ENCODE measurements at places on chromosomes 2 and 18. TPM values are rescaled to one million over a fixed set of nuclear protein-coding genes. Genes with fewer than 3 reads are reported as not detected.

GRCh38 chr2:35163948-35164347, 1191.6 kb upstream of the CRIM1 start:
- H3K27ac ChIP-seq: no peak overlapping the region
- H3K36me3 ChIP-seq: no peaks in the 10 kb centered on the region
- no peaks in the 10 kb centered on the region for H3K4me1 ChIP-seq
- H3K27me3 ChIP-seq: no peaks in the 10 kb centered on the region
- no peak for DNase-seq
- no peak overlapping the region for H3K4me3 ChIP-seq

DNA sequence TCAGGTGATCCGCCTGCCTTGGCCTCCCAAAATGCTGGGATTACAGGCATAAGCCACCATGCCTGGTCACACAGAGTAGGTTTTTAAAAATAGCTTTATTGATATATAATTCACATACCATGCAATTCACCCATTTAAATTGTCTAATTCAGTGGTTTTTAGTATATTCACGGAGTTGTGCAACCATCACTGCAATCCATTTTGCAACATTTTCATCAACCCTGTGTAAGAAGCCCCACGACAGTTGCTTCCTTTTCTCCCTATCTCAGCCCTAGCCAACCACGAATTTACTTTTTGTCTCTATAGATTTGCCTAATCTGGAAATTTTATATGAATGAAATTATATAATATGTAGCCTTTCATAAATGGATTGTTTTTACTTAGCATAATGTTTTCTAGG, 266.4 kb downstream of the NAPG start:
- no peak for DNase-seq
- no peaks in the 10 kb centered on the region for H3K4me1 ChIP-seq
- H3K27ac ChIP-seq: no peak overlapping the region
- H3K36me3 ChIP-seq: no peaks in the 10 kb centered on the region
- H3K4me3 ChIP-seq: no peak overlapping the region

The TMEM169 gene
- total RNA-seq: 4.5 TPM

The MC4R gene
- total RNA-seq: not detected

DNA sequence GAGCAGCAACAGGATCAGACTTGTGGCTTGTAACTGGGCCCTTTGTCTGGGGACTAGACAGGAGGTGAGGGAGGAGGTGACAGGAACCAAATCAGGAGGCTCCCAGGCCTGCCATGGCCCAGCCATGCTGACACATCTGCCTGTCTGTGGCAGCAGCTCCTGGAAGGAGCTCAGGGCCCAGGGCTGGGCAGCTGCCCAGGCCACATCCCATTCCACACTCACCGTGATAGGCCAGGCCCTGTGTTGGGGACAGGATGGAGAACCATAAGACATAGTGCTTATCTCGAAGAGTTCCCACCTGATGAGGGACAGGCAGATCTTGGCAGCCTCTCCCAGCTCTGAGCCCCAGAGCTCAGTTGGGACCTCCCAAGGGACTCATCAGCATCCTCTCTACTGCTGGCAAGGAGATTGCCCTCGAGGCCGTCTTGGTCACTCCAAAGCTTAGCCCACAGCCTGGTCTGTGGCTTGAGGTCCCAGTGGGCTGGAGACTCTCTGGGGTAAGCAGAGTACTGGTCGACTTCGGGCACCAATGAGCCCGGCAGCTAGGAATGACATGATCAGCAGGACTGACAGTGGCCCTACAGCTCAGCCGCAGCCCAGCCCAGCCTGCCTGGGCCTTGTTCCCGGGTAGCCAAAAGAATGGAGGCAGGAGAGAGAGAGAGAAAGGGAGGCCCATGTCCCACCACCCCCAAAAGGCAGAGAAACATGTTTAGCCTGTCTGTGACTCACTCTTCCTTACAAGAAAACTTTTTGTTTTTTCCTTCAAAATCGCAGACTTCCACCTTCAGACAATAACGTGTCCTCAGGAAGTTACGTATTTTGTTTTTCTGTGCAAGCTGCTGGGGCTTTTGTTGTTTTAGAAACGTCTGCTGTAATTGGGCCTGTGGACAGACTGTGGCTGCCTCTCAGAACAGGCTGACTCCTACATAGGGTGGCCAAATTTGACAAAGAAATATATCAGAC, 82.1 kb downstream of the HS1BP3 start:
- peaks cover 96% of the 10 kb centered on the region for H3K4me1 ChIP-seq
- peak overlapping the region; percentile 49 for H3K27ac ChIP-seq
- no peaks in the 10 kb centered on the region for H3K27me3 ChIP-seq
- no peak overlapping the region for H3K4me3 ChIP-seq
- no peak for DNase-seq

DNA sequence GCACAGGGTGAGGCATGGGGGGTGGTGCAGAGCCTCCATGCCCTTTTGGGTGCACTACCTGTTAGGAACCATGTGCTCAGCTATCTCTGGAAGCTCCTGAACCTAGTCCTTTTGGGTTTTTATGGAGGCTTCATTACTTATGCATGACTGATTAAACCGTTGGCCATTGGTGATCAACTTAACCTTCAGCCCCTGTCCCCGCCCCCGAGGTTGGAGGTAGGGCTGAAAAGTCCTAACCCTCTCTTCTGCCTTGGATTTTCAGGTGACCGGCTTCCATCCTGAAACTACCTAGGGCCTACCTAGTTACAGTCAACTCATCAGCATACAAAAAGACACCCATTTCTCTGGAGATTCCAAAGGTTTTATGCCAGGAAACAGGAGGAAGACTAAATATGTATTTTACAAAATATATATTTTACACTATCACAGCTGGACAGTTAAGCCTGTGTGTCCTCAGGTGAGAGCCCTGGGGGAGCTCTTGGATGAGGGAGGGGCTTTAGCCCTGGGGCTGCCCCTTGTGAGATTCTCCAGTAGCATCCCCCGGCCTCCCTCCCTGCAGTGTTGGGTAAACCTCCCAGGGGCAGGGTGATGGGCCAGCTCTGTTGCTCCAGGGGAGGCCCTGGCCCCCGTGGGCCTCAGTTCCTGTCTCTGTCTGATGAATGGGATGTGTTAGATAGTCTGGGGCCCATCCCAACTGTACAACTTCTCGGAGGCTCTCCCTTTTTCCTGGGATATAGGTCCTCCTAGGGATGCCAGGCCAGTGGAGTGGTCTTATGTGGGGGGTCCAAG, 24.1 kb downstream of the GLI2 start:
- DNase-seq: no peak
- H3K27ac ChIP-seq: no peak overlapping the region
- H3K27me3 ChIP-seq: peaks cover 4% of the 10 kb centered on the region
- H3K36me3 ChIP-seq: no peaks in the 10 kb centered on the region
- no peaks in the 10 kb centered on the region for H3K4me1 ChIP-seq
- no peak overlapping the region for H3K4me3 ChIP-seq

The ZBTB7C gene
- 0.04 TPM for total RNA-seq

The TUBA3E gene
- not detected for total RNA-seq

GRCh38 chr2:46236006-46236875, 61.0 kb upstream of the EPAS1 start:
- H3K4me1 ChIP-seq: peaks cover 47% of the 10 kb centered on the region
- H3K36me3 ChIP-seq: no peaks in the 10 kb centered on the region
- DNase-seq: no peak
- peaks cover 17% of the 10 kb centered on the region for H3K27me3 ChIP-seq

GRCh38 chr2:237330541-237330940, 83.4 kb downstream of the COL6A3 start:
- H3K4me3 ChIP-seq: no peak overlapping the region
- H3K27ac ChIP-seq: no peak overlapping the region
- DNase-seq: no peak
- H3K4me1 ChIP-seq: no peaks in the 10 kb centered on the region
- no peaks in the 10 kb centered on the region for H3K36me3 ChIP-seq

GRCh38 chr2:71482055-71482454, 28.7 kb downstream of the DYSF start:
- H3K4me3 ChIP-seq: no peak overlapping the region
- H3K27me3 ChIP-seq: peaks cover 2% of the 10 kb centered on the region
- no peaks in the 10 kb centered on the region for H3K36me3 ChIP-seq
- H3K4me1 ChIP-seq: no peaks in the 10 kb centered on the region
- DNase-seq: no peak

DNA sequence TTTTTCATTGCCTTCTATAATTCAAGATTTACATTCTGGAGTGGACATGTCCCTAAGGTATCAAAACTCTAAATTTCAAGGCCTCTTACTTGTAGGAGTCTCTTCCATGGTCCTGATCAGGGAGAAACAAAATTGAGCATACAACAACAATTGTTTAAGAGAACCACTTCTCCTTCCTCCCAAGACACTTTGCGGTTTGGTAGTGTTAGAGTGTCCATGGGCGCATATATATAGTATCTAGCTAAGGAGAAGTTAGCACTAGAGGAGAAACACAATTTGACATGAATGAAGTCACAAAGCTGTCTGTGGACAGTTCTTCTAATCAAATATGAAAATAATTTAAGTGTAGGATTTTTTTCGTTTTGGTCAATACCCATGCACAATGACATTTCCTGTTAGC, 349.1 kb upstream of the MAP2 start:
- DNase-seq: no peak
- H3K27me3 ChIP-seq: no peaks in the 10 kb centered on the region
- no peak overlapping the region for H3K27ac ChIP-seq

DNA sequence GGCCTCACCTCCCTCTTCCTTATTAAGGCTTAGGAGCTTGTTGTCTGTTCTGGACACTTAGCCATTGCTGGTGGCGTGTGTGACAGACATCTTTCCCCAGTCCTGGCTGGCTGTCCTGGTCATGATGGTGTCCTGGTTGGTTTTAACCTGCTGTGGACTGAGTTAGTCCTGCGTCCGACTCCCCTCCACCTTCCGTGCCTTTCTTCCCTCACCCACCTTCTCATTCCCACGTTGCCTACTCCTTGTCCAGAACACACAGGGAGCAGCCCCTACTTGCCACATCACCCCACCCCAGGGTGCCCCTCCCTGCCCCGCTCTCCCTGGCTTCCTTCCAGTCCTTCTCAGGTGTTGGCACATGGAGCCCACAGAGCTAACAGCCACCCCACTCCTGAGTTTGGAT, 9.5 kb downstream of the ANO7 start:
- peaks cover 27% of the 10 kb centered on the region for H3K4me1 ChIP-seq
- no peak for DNase-seq
- no peak overlapping the region for H3K27ac ChIP-seq
- H3K4me3 ChIP-seq: no peak overlapping the region
- H3K27me3 ChIP-seq: peaks cover 72% of the 10 kb centered on the region

The FLACC1 gene
- 0.35 TPM for total RNA-seq

The IL18RAP gene
- total RNA-seq: not detected
